ENCODE measurements at places on chromosomes 16 and 17.

DNA sequence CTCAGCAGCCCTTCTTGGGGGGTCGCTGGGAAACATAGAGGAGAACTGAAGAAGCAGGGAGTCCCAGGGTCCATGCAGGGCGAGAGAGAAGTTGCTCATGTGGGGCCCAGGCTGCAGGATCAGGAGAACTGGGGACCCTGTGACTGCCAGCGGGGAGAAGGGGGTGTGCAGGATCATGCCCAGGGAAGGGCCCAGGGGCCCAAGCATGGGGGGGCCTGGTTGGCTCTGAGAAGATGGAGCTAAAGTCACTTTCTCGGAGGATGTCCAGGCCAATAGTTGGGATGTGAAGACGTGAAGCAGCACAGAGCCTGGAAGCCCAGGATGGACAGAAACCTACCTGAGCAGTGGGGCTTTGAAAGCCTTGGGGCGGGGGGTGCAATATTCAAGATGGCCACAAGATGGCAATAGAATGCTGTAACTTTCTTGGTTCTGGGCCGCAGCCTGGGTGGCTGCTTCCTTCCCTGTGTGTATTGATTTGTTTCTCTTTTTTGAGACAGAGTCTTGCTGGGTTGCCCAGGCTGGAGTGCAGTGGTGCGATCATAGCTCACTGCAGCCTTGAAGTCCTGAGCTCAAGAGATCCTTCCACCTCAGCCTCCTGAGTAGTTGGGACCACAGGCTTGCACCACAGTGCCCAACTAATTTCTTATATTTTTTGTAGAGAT lies 3.4 kb downstream of the STH start:
- DNase-seq, result peak; percentile 42

DNA sequence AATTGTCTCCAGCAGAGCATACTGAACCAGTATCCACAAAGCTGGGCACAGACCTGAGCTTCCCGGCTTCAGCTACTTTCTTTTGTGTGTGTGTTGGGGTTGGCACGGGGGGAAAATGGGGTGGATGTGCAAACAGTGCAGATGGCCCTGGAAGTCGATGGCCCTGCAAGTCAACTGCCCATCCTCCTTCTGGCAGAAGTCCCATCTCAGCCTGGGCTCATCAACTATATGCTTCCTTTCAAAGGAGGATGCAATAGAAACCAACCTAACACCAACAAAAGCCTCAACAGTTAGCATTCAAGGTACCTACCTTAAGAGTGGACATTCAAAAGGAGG lies 55.7 kb downstream of the SOX9 start:
- no peak for DNase-seq

DNA sequence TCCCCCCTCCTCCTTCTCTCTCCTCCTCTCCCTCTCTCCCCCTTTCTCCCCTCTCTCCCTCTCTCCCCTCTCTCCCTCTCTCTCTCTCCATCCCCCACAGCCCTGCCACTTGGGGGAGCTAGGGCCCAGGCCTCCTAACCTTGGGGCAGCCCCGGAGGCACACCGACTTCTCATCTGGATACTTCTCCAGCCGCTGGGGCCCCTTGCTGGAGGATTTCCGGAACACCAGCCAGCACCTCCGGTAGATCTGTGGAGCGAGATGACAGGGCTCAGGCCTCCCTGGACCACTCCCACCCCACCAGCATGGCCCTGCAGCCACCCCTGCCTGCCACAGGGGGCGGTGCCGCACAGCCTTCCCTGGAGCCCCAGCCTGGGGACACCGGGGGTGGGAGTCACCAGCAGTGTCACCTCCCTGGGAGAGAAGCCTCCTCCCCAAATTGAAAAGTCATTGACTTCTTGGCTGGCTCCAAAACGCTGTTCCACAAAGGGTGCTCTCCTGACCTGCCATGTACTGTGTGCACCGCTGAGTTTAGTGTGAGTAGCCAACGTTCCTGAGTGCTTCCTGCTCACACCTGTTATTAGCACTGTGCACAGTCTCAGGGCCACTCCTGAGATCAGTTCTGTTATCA lies 10.5 kb downstream of the DOK4 start:
- no peak for DNase-seq

DNA sequence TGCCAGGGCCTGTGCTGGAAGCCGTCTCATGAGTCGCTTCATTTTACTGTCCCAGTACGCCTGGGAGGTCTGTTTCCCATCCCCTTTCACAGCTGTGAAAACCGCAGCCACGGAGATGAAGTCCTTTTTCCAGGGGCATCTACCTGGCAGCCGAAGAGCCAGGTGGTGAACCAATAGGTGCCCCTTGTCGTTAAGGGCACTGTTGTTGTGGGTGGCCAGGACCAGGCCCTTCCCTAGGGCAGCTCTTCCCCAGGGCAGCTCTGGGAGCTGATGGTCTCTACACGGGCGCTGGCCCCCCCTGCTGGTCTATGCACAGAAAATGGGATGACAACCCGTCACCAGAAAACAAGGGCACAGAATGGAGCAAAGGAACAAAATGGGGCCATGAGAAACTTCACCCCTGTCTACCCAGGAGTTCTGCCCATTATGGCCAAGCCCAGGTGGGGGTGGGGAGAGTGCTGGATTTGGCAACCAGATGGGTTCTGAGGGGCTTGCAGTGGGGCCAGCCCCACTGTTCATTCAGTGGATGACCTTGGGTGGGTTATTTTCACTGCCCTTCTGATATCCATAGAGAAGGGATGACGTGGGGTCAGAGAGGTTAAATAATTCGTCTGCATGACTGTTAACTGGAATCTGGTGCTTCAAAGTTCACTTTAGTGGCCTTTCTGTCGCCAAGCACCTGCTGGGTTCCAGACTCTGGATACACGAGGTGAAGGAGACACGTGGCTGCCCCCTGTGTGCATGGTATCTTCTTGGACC lies 11.5 kb downstream of the RMI2 start:
- DNase-seq, result no peak

DNA sequence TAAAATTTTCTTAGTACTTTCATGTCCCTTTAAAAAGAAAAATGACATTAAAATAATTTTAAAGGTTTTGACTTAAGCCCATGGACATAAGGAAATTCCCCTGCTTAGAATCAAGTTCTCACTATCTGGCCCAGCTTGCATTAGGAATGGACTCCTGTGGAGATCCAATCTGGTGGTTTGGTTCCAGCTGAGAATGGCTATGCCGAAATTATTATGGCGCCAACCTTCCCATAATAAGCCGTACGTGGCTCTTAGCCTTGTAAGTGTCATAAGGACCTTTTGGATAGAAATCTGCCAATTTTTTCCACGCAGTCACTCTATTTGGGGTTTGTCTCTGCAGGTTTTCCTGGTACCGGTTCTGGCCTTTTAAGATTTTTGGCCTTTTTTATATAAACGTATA lies 262.1 kb upstream of the MAF start:
- no peak for DNase-seq

DNA sequence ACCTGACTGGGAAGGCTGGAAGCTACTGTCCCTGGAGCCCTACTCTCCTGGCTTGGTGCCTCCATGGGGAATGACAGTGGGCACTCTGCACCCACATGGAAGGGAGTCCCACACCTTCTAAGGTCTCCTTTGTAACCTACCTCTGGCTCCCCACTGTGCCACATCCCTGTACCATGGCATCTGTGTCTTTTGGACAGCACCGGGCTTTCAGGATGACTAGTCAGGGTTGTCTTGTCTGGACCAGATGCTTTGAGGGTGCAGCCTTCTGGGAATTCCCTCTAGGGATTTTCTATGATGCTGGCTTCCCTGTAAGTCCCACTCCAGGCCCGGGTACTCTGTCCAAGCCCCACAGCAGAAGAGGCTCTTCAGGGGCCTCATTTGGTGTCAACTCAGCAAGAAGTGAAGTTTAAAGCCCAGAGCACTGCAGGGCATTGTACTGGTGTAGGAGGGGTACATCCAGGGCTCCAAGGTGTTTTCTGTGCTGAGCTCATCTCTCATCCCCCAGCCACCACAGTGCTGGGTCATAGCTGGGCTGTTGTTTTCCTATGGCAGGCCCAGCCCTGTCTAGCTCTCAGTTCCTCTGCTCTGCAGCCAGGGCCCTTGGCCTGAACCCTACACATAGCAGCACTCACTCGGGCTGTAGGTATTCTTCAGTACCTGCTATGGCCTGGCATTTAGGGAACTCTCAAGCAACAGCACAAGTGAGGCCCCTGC lies 255.3 kb downstream of the CPPED1 start:
- no peak for DNase-seq

- DNase-seq, result no peak
Measured at GRCh38 chr16:84918006-84918909, 93.1 kb downstream of the ZDHHC7 start.

- no peak for DNase-seq
Measured at GRCh38 chr16:23694644-23695373, 16.1 kb downstream of the PLK1 start.

DNA sequence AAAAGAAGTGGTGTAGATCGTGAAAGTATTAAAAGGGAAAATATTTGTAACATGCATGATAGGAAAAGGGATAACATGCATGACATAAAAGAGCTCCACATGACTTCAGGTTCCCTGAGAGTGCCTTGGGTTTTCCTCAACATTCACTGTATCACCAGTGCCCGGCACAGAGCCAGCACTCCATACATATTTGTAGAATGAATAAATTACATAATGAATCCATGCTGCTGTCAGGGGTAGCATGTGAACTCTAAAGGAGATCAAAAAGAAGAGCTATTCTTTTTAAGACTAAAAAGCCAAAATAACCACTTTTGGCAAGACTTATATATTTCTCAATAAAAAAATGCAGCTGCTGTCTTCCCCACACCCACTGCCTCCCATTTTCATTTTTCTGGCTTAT lies 2.7 kb upstream of the ZNF594 start:
- DNase-seq, result no peak

GRCh38 chr17:65415991-65416390 lies 145.5 kb downstream of the AXIN2 start:
- no peak for DNase-seq

- no peak for DNase-seq
Measured at GRCh38 chr17:76753061-76753961, 15.4 kb downstream of the MFSD11 start.

DNA sequence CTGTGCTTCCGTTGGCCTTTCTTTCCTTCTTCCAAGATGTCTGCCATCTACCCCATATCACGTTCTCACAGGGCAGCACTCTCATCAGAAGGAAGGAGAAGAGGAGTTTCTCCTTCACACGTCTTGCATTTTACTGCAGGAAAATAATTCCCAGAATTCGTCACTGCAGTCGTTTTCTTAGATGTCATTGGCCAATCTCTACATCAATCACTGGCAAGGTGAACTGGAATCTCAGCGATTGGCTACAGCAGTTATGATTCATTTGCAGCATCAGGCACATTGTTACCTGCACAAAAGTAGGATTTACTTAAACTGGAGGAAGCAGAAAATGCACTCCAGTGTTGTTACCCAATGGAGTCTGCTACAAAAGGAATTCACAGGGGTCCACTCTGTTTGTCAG lies 277.2 kb upstream of the RBFOX1 start:
- DNase-seq, result no peak

GRCh38 chr17:6940186-6940649 lies 55.6 kb upstream of the ALOX12 start:
- no peak for DNase-seq

- DNase-seq, result no peak
Measured at GRCh38 chr16:21694609-21695008, 30.8 kb downstream of the OTOA start.

- peak; percentile 72 for DNase-seq
Measured at GRCh38 chr16:24800586-24800985, 45.2 kb upstream of the SLC5A11 start.

GRCh38 chr17:80671039-80671824 lies 126.6 kb downstream of the RPTOR start:
- no peak for DNase-seq

GRCh38 chr17:59513934-59514841 lies 51.2 kb upstream of the DHX40 start:
- DNase-seq, result no peak

DNA sequence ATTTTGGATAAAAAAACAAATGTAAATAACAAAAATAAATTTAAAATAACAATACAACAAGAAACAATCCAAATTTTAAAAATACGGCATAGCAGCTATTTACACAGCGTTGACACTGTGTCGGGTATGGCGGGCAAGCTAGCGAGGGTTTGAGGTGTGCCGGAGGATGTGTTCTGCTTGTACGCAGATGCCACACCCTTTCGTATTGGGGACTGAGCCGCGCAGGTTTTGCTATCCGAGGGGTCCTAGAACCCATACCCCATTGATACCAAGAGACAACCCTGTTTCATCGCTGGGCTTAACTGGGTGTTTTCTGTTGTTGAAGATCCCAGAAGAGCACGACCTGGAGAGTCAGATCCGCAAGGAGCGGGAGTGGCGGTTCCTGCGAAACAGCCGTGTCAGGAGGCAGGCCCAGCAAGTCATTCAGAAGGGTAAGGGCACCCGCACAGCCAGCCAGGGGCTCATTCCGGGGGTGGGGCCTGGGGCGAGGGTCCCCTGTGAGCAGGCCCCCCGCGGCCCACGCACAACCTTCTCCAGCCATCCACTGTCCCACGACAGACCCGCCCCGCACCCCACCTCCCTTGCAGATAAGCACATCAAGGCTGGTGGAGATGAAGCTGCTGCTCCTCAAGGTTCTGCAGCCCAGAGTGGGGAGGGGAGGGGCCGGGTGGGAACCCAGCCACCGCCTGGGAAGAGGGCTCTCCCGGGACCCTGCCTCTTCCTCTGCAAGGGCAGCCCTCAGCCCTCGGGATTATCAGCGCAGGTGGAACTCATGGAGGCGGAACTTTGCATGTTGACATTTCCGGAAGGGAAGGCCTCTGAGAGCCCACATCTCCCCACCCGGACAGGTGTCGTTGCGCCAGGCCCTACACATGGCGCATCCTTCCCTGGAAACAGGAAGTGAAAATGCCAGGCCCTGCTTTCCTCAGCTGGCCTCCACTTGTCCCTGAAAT lies 51.2 kb upstream of the CHMP6 start:
- DNase-seq, result no peak

GRCh38 chr17:53426505-53426904 lies 396.2 kb upstream of the KIF2B start:
- DNase-seq, result peak; percentile 44

DNA sequence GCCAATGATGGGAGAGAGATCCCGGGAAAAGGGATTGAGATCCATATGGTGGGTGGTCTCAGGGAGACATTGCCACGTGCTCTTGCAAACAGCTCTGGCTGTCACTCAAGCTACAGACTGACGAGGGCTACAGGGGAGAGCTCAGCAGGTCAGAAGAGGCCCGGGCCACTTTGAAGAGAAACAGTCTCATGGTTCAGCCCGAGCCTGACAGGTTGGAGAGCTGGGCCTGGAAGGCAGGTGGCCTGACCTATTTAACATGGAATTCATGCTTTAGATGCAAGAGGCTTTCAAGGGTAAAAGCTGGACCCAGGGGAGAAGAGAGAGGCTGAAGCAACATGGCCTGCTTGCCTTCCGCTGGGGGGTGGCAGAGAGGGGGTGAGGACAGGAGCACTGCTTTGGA lies 81.0 kb upstream of the BRD7 start:
- no peak for DNase-seq

- no peak for DNase-seq
Measured at GRCh38 chr17:66123163-66123562, 68.8 kb downstream of the CEP112 start.

DNA sequence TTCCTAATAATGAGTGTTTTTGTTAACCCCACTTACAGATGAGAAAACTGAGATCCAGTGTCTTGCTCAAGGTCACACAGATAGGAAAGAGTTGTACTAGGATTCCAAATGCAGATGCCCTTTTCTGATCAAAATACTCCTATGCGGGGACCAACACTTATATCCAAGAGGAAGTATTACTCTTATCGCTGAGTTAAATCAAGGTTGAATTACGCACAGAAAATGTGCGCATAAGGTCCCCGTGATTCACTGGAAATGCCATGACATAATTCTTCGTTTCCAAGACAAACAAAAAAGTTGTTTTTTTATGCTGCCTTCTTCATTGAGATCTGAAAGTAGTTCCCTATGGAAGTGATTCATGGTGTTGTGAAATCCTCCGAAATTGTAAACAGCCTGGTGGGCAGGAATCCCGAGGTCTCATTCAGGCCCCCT lies 463.8 kb upstream of the HSBP1 start:
- no peak for DNase-seq

GRCh38 chr17:82615084-82616020 lies 32.9 kb downstream of the WDR45B start:
- no peak for DNase-seq
